ENCODE measurements at places on chromosomes 16 and 17.

DNA sequence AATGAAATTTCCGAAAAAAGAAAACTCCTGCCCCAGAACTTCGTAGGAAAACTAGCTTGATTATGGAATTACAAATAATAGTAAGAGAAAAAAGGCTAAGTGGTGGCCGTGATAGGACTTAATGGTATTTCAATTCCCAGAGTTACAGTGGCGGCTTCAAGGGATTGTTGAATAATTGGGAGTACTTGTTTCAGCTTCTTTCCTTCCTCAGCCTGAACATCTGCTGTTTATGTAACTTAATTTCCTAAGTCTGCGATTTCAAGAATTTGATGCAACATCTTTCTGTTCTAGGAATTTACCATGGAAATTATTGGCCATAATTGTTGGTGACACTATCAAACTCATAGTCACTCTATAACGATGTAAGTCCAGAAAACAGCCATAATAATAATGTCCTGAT lies 684 bp upstream of the APPBP2 start:
- no peak for DNase-seq

DNA sequence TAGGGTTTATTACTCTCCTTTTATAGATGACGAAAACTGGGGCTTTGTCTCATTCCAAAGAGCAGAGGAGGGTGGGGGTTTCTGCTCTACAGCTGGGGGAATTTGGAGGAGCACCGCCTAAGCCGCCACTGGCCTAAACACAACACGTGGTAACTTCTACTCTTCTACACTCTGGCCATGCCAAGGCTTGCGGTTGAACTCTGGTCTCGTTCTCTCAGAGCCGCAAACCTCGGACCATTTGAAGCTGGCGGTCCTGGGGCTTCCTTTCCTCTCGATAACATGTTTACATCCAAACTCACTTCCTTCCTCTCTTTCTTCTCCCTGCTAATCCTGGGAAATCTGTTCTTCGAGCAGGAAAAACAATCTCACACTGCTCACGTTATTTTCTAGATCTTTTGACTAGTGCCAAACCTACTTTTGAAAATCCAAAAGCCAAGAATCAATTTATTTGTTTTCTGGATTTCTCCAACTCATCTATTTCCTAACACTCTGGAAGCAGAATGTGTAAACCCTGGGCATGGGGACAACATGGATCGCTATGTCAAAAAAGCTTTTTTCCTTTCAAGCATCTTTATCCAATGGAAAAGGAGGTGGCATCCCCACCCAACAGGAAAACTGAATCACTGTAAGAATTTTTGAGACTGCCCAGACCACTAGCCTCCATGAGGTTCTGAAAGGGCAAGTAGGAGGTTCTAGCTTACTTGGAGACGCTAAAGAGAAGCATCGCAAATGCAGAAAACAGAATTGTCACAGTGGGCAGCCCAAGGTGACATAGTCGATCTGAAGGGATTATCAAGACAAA lies 13.6 kb upstream of the EEF2K start:
- peak; percentile 56 for DNase-seq

- no peak for DNase-seq
Measured at GRCh38 chr16:74775255-74775654, 635 bp upstream of the FA2H start.

DNA sequence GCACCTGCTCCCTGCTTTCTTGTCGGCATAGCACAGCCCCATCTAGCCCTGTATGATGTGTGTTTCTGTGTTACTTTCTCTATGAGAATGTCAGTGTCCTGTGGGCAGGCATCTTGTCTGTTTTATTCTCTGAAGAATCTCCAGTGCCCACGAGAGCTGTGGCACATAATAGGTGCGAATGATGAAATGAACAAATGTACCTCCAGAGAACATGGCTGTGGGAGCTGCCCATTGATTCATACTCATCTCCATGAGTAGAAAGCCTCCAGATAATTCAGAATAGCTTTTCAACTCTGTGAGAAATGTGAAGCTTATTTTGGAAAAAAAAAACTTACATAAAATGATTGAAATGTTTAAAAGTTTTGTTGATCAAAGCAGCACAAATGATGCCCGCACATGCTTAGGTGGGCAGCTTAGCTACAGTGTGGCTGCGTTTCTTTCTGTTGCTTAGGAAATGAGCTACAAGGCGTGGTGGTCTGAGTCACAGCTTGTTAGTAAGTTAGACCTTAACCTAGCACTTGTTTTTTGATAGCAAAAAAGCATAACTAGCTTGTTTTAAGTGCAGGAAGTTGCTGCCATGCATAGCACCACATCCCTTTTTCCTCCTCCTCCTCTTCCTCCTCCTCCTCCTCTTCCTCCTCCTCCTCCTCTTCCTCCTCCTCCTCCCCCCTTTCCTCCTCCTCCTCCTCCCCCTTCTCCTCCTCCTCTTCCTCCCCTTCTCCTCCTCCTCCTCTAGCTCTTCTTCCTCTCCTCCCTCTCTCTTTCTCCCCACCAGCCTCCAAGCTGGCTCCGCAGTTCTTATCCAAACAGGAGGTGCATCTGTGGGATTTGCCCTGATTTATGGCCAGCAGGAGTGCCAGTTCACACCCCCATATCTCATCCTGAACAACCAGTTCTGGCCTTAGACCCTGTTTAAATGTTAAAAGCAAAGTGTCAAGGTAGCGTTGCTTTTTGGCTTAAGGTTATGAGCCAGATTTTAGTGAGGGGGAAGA lies 221.5 kb downstream of the IRF8 start:
- no peak for DNase-seq

Data from bone marrow (tissue), 2 donors.